Pulmonary artery endothelial cell (primary cell): ENCODE measurements at places on chromosomes 3 and 15. TPM values are rescaled to one million over a fixed set of nuclear protein-coding genes. Genes with fewer than 3 reads are reported as not detected.

CCDC13 gene
- 0.07 and 0.33 TPM in 2 replicates for total RNA-seq

PRRT3 gene
- total RNA-seq = 0.88 and 1.1 TPM in 2 replicates

C3orf49 gene
- total RNA-seq = not detected in 2 replicates

GOLGA6D gene
- total RNA-seq = not detected in 2 replicates

P2RY1 gene
- total RNA-seq = 2.4 and 3.5 TPM in 2 replicates

CFAP100 gene
- total RNA-seq = not detected in 2 replicates

SLC6A6 gene
- 22.3 and 28.8 TPM in 2 replicates for total RNA-seq

SLC6A11 gene
- total RNA-seq = not detected in 2 replicates

TGM5 gene
- not detected in 2 replicates for total RNA-seq

AMT gene
- total RNA-seq = 0.33 and 0.53 TPM in 2 replicates

DPPA2 gene
- total RNA-seq = not detected in 2 replicates

PTX3 gene
- 1,084 and 1,117 TPM in 2 replicates for total RNA-seq

MAGI1 gene
- total RNA-seq = 24.5 and 28.1 TPM in 2 replicates

GADL1 gene
- total RNA-seq = not detected in 2 replicates

LDHAL6B gene
- total RNA-seq = not detected in 2 replicates

USF3 gene
- total RNA-seq = 4.6 and 5.6 TPM in 2 replicates

SLC51A gene
- not detected in 2 replicates for total RNA-seq

CNTN3 gene
- total RNA-seq = 1.8 and 3.7 TPM in 2 replicates

GOLGA8R gene
- 1.1 and 1.3 TPM in 2 replicates for total RNA-seq

CHST13 gene
- total RNA-seq = not detected in 2 replicates

SNRPA1 gene
- total RNA-seq = 24.7 and 37.8 TPM in 2 replicates

NR1I2 gene
- 0.11 TPM in 1 of 2 replicates, not detected in the other for total RNA-seq

TMEM207 gene
- not detected in 2 replicates for total RNA-seq

BUB1B gene
- total RNA-seq = 26.8 and 51.2 TPM in 2 replicates

SLC49A4 gene
- total RNA-seq = 9.2 and 14.6 TPM in 2 replicates

CKMT1A gene
- total RNA-seq = not detected in 2 replicates

SACM1L gene
- 27.8 and 38.4 TPM in 2 replicates for total RNA-seq

CCDC12 gene
- total RNA-seq = 38.6 and 40.5 TPM in 2 replicates

THRB gene
- total RNA-seq = 0.14 and 0.33 TPM in 2 replicates

CYP8B1 gene
- total RNA-seq = not detected in 2 replicates

P2RY12 gene
- total RNA-seq = not detected in 2 replicates

ALDH1A2 gene
- 4.0 and 91.0 TPM in 2 replicates for total RNA-seq

CD200R1 gene
- not detected in 2 replicates for total RNA-seq

GPD1L gene
- 19.1 and 35.9 TPM in 2 replicates for total RNA-seq

MEIS2 gene
- total RNA-seq = 53.1 and 106 TPM in 2 replicates

KLHL40 gene
- total RNA-seq = not detected in 2 replicates

LARP6 gene
- total RNA-seq = 11.4 and 23.9 TPM in 2 replicates

TPRG1 gene
- total RNA-seq = 0.13 TPM in 1 of 2 replicates, not detected in the other

FMN1 gene
- total RNA-seq = under 0.01 and 0.04 TPM in 2 replicates

CASR gene
- total RNA-seq = not detected in 2 replicates

ITIH4 gene
- 0.49 and 0.53 TPM in 2 replicates for total RNA-seq

GCSAM gene
- not detected in 2 replicates for total RNA-seq

TIPIN gene
- total RNA-seq = 14.0 and 17.6 TPM in 2 replicates

AMOTL2 gene
- total RNA-seq = 85.1 and 104 TPM in 2 replicates

MAN2C1 gene
- 118 and 136 TPM in 2 replicates for total RNA-seq

FETUB gene
- total RNA-seq = not detected in 2 replicates

SPINT1 gene
- total RNA-seq = 1.1 and 1.7 TPM in 2 replicates

CLDN11 gene
- total RNA-seq = 60.2 and 227 TPM in 2 replicates

CNBP gene
- 223 and 313 TPM in 2 replicates for total RNA-seq

OPA1 gene
- 71.3 and 75.6 TPM in 2 replicates for total RNA-seq

USP13 gene
- total RNA-seq = 7.3 and 13.8 TPM in 2 replicates

CLDN16 gene
- 0.04 TPM in 1 of 2 replicates, not detected in the other for total RNA-seq

SEMA3G gene
- 2.1 and 6.4 TPM in 2 replicates for total RNA-seq

TXNRD3 gene
- 5.7 and 12.7 TPM in 2 replicates for total RNA-seq

REC114 gene
- total RNA-seq = not detected in 2 replicates

LRRC2 gene
- 0.07 and 0.85 TPM in 2 replicates for total RNA-seq

GOLGA8H gene
- 1.2 and 2.0 TPM in 2 replicates for total RNA-seq

DNAH12 gene
- total RNA-seq = 0.04 and 0.07 TPM in 2 replicates
